ENCODE measurements at places on chromosomes 3 and 15. TPM values are rescaled to one million over a fixed set of nuclear protein-coding genes. Genes with fewer than 3 reads are reported as not detected.

Gene GOLGA6L4
- 0.46 TPM for total RNA-seq

Gene SFMBT1
- 5.6 TPM for total RNA-seq

Gene NLGN1
- total RNA-seq, result 0.05 TPM

Gene FOXB1
- total RNA-seq, result not detected

Gene SNTN
- not detected for total RNA-seq

Gene SPTBN5
- total RNA-seq, result 0.49 TPM

Gene DISP2
- under 0.01 TPM for total RNA-seq

Gene EXD1
- not detected for total RNA-seq

Gene EFCAB12
- not detected for total RNA-seq

Gene TAGLN3
- 6.4 TPM for total RNA-seq

Gene CNOT10
- 34.6 TPM for total RNA-seq

Gene FAM107A
- total RNA-seq, result not detected

Gene SLC30A4
- 3.8 TPM for total RNA-seq

Gene MCF2L2
- total RNA-seq, result 0.28 TPM

Gene TP63
- total RNA-seq, result 77.4 TPM

Gene PROS1
- total RNA-seq, result 4.3 TPM

Gene SLC25A36
- total RNA-seq, result 30.5 TPM

Gene COL8A1
- 6.8 TPM for total RNA-seq

Gene CTXN2
- total RNA-seq, result not detected
